Stimulated activated CD8-positive, alpha-beta memory T cell treated with anti-CD3 and anti-CD28 coated beads, Interleukin-7, amount 100 ng/mL, for 1 hour (primary cell): ENCODE measurements at places on chromosomes 7 and 10.

DNA sequence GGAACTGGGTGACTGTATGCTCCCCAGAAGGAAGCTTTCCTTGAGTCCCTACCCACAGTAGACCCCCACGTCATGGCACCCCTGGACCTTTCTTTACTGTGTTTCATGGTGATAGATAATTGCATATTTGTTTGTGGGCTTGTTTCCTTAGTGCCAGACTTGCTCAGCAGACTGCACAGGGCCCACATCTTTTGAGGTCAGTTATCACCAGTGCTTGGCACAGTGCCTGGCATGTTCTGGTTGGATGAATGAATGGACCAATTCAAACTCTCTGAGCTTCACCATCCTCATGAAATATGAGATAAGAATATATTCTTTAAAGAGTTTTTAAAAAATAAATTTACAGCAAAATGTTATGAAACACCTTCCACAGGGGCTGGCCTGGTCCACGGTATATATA is 78.4 kb upstream of the EMX2 start:
- DNase-seq, result no peak

- DNase-seq, result no peak
These were observed 18.2 kb downstream of the PRF1 start for GRCh38 chr10:70584366-70584765.

DNA sequence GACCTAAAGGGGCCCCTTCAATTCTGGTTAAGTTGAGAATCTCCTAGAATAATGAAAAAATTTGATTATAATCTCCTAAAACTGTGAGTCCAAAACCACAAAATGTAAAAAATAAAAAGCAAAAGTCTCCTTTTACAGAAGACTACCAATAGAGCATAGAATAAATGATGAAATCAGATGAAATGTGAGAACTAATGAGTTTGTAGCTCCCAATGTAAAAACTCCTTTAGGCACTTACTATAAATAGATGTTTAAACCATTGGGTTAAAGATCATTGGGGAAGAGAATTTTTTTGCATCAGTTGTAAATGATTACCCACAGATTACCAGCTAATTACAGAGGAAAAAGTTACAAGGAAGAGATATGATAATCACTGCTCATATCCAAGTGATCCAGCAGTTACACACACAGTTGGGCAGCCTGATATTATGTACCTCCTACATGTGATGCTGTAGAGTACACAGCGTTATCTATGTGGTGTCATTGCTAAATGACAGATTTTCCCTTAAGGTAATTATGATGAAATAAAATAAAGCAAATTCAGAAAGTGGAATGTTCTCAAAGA is 282.7 kb upstream of the SEMA3D start:
- no peak for DNase-seq

DNA sequence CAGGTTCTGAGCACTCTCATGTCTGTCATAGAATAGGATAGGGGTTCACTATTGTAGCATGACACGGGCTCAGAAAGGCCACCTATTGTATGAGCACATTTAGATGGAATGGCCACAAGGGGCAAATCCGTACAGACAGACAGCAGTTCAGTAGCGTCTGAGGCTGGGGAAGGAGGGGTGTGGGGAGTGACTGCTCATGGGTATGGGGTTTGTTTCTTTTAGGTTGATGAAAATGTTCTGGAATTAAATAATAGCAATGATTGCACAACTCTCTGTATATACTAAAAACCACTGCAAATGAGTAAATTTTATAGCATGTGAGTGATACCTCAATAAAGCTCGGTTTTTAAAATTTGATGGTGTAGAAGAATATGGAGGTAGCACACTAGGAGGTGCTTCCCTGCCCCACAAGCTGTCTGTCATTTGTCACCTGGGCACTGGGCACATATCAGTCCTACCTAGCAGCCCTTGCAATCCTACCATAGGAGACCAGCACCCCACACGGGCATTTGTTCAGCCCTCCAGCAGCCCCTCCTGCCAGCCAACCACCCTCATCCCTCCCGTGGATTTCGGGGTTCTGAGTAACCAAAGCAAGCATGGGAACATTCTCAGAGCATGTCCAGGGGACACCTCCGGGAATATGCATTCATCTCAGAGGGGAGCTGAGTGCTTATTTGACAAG is 35.2 kb downstream of the KCNMA1 start:
- DNase-seq, result no peak

GRCh38 chr10:31759124-31759798 is 169.4 kb downstream of the ARHGAP12 start:
- peak; percentile 20 for DNase-seq
